ENCODE measurements at places on chromosomes 2 and 18.

DNA sequence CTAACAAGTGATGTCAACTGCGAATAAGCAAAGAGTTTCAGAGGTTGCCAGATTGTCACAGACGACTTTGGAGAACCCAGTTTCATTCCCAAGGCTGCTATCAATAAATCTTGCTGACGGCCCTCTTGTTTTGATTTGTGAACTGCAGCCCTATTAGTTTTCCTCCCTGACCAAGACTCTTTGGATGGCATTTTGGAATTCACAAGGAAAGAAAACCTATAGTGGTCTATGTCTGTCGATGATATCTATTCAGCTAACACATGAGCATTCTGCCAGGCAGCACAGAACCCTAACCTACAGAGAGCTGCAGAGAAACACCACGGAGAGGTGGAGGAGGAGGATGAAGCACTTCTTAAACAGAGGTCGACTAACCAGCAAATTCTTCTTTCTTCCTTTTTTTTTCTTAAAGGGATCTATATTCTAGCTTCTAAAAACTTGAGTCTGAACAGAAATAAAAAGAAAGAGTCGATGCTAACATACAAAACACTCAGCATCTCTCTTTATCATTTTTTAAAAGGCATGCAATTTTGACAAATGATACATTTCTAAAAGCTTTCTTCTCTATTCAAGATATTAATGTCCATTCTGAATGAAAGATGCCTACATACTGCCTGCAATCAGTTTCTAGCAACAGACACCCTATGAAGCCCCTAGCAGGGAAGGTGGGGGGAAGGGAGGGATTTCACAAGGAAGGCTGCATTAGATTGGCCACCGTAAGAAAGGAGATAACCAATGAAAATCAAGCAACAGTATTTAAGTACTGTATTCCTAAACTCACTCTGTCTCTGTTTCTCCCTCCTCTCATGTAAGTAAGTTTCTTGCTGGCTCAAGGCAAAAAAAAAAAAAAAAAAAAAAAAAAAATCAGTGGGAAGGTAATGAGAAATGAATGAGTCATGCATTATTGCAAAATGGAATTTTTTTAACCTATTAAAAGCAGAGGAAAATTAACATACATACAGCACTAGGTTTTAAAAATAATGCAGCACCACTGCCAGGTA lies 83.0 kb upstream of the CHRNA1 start:
- DNase-seq = no peak

DNA sequence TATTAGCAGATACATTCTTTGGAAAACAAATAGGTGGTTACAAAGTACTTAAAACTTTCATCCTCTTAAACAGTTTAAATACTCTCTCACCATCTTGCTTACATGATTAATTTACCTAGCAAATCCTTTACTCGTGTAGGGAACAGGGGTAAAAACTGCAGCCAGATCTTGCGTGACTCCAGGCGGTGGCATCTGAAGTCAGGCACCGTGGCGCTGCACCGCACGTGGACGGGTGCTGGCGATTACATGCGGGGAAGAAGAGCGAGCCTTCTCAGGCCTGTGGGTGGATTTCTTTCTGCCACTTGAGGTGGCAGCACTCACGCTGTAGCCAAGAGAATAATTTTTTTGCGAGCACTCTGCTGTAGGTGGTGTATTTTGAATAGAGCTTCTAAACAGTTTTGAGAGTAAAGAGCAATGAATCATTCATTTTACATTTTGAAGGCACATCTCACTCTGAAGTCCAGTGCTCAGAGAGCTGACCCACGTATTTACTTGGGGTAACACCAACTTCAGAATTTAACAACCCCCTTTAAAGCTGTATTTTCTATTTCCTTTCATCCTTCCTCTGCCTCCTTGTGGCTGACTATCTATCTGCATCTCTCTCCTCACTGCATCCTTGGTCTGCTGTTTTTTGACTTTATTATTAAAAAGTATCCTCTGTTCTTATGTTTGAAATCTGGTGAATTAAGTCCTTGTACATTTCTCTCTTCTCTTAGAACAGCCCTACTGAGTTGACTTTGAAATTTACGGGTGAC lies 68.9 kb downstream of the EPAS1 start:
- no peak for DNase-seq

- no peak for DNase-seq
Measured at GRCh38 chr18:39313992-39314391, 1748.4 kb upstream of the CELF4 start.

DNA sequence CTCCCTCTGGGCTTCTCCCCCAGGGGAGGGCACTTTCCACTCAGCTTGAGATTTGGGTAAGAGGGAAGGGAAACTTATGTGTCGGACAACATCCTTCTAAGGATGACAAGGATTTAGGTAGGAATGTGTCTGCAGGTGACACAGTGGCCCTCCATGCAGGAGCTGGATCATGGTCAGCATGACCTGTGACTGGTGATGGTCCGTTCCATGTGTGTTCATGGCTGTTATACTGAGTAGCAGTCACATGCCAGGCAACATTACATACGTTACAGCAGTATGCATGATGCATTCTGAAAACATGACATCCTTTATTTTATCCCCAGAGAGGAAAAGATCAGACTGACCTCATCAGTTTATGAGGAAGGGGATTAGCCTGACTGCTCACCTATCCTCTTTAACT lies 192.1 kb downstream of the SEPTIN10 start:
- DNase-seq = no peak

- no peak for DNase-seq
Measured at GRCh38 chr2:224591220-224591619, 6.1 kb upstream of the CUL3 start.

DNA sequence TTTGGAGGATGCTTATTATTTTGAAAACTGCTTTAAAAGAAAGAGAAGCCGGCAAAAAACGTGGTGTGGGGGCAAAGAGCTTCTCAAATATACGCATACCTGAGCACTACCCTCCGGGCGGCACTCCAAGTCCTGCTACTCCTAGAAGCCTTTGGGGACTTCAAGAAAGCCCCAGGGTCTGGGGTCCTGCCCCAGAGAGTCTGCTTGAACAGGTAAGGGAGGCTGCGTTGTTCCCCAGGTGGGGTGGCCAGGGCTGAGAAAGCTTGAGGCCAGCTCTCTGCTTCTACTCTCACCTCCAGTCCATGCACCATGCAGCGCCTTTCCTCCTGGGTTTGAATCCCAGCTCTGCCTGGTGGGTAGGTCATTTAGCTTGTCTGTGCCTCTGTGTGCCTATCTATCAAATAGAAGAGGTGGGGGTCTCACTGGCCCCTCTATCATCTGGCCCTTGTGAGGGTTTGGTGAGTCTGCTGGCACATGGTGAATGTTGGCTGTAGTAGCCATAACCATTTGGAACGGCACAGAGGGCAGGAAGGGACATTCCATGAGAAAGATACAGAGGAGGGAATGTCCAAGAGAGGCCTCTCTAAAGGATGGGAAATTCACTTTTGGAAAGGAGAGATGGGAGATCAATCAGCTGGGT lies 19.5 kb downstream of the MALL start:
- no peak for DNase-seq

- no peak for DNase-seq
Measured at GRCh38 chr2:134080386-134081089, 173.3 kb upstream of the MGAT5 start.

DNA sequence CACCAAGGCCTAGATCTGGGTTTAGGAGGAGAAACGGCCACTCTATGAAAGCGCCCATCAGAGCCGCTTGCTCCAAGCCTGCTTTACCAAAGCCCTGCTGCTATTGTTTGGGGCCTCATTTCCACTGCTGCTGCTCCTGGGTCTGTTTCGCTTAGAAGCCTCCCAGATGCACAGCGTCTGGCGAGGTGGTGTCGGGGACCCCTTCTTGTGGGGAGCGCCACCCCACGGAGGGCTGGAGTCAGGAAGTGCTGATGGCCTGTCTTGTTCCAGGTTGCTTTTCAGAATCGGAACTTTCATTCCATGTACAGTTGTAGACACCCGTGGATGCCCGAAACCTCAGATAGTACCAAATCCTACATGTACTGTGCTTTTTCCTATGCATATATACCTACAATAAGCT lies 204.9 kb upstream of the TWIST2 start:
- no peak for DNase-seq

DNA sequence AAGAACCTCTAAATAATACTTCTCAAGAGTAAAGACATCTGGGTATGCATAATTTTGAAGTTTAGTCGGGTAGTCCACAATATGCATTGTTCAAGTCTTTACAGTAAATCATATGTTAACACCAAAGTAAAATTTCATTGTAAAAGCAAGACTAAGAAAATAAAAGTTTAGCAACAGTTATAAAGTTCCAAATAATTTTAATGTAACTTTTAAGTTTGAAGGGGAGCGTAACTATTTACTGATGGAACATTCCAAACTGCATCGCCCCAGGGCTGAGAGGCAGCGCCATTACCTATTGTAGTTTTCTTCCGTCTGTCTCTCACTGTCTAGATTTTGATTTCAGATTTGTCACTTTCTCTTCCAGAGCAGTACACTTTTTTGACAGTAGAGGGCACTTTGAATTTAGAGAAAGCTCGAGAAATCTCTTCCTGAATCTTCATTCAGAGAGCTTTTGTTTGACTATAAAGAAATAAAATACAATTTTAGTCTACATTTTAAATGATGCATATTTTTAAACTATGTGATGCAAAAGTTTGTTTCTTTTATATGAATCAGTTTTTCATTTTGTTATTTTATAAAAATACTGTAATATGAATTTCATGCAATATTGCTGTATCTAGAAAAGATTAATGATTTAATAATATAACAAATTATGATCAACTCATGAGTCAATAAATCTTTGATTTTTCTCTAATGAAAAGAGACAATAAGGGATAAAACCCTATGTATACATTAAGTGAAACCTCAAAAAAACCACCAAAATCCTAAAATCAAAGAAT lies 389.8 kb downstream of the FIGN start:
- no peak for DNase-seq

Measured in stimulated activated CD4-positive, alpha-beta T cell treated with anti-CD3 and anti-CD28 coated beads, TNF-alpha, amount 100 ng/mL, for 4 hours (primary cell).